ENCODE measurements at places on chromosomes 4 and X.

DNA sequence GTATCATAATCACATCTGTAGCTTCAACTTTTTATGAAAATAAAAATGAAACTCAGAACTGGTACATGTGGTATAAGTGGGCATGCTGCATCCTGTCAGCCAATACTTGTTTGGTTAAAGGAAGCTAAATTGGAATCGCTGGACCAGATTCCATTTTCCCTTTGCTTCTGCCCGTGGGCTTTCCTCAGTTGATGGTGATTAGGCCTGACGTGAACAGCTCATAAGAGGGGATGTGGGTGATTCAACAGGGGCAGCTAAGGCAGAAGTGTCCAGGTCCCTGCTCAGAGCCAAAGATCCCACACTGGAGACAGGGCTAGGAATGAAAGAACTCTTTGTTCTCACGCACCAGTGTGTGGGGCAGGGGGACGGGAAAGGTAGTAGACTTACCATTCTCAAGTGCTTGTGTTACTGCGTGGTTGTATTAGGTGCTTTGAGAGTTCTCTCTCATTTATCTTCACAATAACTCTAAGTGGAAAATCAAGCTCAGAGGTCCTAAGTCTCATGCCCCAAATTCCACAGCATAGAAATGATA, 63.2 kb upstream of the GUCY1A1 start:
- no peak for DNase-seq

GRCh38 chrX:110804446-110804845, 8.8 kb upstream of the CHRDL1 start:
- no peak for DNase-seq

DNA sequence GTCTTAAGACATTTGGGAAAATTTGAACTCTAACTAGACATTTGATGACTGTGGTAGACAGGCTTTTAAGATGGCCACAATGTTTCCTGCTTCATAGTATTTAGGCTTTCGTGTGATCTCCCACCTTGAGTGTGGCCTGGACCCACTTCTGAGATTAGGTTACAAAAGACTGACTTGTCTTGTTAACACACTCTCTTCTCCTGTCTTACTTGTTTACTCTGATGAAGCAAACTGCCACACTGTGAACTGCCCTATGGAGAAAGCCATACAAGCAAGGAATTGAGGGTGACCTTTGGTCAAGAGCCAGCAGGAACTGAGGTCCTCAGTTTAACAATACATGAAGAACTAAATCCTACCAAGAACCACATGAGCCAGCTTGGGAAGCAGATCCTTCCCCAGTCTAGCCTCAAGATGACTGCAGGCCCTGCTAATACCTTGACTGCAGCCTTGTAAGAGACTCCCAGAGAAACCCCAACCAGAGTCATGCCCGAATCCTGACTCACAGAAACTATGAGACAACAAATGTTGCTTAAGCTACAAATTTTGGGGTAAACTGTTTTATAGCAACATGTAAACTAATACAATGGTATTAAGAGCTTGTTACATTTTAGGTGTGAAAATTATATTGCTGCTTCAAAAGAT, 20.3 kb downstream of the UBA6 start:
- DNase-seq = no peak

DNA sequence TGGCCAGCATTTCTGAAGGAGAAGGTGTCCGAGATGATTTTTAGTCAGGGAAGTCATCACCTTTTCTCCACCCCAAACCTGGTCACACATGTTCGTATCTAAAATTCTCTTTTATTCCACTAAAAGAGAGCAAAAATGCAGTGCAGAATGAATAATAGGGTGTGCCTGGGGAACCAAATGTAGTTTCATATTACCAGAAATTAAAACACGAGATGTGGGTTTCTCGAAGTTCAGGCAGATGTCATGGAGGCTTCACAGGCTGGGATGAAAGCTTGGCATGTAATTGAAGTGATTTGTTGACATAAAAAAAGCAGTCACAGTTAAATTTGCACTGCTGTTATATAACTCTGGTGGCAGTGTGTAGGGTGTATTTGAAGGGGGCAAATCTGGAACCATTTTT, 165.5 kb upstream of the PDE5A start:
- DNase-seq = no peak

DNA sequence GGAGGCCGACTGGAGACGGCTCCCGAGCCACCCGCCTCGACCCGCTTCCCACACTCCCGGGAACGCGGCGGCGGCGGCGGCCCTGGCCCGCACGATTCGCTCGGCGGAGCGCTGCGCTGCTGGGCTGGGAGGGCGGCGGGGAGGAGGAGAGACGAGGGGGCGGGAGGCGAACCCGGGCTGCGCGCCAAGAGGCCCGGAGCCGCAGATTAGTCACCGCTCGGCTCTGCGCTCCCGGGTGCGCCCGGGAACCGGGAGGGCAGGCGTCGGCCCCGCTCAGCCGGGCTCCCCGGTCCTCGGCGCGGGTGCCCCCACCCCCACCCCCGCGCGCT, 11.2 kb upstream of the BCOR start:
- DNase-seq = peak; percentile 76

DNA sequence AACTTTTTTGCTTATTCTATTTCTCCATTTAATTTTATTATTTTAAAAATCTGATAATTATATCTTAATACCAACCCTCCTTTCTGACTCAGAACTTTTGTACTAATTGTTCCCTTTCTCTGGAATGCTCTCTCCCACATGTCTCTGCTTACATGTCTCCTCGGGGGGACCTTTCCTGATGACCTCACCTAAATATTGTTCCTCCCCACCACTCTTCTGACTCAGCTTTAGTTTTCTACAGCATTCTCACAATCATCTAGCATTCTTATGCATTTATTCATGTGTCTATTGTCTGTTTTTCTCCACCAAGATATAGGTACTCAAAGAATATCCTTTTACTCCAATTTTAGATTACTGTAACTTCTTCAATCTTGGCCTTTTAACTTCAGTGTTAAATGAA, 128.7 kb downstream of the MSL3 start:
- DNase-seq = peak; percentile 55

GRCh38 chrX:154805696-154806091, 409 bp upstream of the MPP1 start:
- no peak for DNase-seq

- no peak for DNase-seq
Observed at GRCh38 chrX:86714441-86714840, 566.2 kb downstream of the DACH2 start.

GRCh38 chr4:174929346-174929745, 11.2 kb downstream of the ADAM29 start:
- no peak for DNase-seq

- no peak for DNase-seq
Observed at GRCh38 chr4:101230801-101231426, 116.4 kb downstream of the PPP3CA start.

DNA sequence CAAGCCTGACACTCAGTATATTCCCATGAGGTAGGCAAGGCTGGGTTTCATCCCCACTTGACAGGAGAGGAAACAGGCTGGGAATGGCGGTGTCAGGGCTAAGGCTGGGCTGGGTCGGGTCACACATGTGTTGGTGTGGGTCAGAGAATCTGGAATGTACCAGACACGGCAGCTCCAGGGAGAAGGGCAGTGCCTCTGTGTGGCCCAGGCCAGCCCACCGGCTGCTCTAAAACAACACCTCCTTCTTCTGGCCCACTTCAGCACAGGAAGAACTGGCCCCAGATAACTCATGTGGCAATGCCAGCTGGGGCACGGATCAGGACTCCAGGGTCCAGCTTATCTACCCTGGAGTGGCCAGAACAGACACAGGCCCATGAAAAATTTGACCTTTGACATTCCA, 6.3 kb downstream of the HAUS7 start:
- DNase-seq = no peak

GRCh38 chr4:2755821-2756690, at the start of gene TNIP2:
TSS of gene TNIP2 (minus strand) at chr4:2756336. CDS start at chr4:2756289, 47 bp downstream.
- DNase-seq = peak; percentile 84

DNA sequence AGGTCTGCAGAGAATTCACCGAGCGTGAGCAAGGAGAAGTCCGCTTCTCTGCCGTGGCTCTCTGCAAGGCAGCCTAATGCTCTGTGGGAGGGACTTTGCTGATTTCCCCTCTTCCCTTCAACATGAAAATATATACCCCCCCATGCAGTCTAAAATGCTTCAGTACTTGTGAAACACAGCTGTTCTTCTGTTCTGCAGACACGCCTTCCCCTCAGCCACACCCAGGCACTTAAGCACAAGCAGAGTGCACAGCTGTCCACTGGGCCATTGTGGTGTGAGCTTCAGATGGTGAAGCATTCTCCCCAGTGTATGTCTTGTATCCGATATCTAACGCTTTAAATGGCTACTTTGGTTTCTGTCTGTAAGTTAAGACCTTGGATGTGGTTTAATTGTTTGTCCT, 11.3 kb downstream of the UCHL1 start:
- no peak for DNase-seq

GRCh38 chr4:158775091-158775651, 6.3 kb downstream of the FNIP2 start:
- DNase-seq = peak; percentile 83

- DNase-seq = no peak
Observed at GRCh38 chr4:170005472-170005871, 20.7 kb downstream of the MFAP3L start.

DNA sequence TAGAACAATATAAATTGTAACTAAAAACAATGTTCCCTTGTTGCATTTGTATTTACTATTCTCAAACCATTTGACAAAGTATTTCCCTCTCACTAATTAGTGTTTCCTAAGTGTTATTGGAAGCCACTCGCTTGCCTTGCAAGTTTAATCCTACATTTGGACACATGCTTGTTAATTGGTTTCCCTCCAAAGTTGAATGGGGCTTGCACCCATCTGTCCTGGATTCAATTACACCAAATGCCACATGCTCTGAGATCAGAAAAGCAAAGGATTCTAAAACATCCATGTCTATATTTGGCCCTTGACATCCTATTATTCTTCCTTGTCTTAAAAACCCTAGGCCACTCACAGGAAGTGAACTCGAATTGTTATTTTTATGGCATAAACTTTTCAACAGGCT, 146.6 kb downstream of the AMELX start:
- no peak for DNase-seq

DNA sequence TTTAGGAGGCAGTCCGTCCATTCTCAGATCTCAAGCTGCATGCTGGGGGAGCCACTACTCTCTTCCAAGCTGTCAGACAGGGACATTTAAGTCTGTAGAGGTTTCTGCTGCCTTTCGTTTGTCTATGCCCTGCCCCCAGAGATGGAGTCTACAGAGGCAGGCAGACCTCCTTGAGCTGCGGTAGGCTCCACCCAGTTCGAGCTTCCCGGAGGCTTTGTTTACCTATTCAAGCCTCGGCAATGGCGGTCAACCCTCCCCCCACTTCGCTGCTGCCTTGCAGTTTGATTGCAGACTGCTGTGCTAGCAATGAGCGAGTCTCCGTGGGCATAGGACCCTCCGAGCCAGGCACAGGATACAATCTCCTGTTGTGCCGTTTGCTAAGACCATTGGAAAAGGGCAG, 10.7 kb upstream of the ADH5 start:
- no peak for DNase-seq

DNA sequence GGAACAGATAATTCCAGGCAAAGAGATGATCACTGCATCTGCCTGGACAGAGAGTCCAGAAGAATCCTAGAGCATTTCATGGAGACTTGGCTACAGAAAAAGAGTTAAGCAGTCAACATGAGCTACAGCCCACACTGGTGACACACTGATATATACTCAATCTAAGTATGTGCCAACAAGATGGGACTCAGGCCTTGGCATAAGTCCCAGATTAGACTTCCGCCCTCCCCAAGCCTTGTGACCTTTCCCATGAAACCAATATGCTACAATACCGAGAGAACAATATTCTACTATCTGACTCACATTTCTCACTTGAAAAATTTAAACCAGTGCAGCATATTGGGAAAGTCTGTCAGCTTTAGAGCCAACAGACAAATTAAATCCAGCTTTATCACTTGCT, 65.7 kb upstream of the SLITRK2 start:
- no peak for DNase-seq

GRCh38 chr4:98634061-98634460, 24.4 kb downstream of the TSPAN5 start:
- DNase-seq = no peak
